ENCODE measurements at places on chromosomes 4 and X.

- DNase-seq, result no peak
These were observed 454.9 kb downstream of the PDGFC start for GRCh38 chr4:156516698-156517097.

DNA sequence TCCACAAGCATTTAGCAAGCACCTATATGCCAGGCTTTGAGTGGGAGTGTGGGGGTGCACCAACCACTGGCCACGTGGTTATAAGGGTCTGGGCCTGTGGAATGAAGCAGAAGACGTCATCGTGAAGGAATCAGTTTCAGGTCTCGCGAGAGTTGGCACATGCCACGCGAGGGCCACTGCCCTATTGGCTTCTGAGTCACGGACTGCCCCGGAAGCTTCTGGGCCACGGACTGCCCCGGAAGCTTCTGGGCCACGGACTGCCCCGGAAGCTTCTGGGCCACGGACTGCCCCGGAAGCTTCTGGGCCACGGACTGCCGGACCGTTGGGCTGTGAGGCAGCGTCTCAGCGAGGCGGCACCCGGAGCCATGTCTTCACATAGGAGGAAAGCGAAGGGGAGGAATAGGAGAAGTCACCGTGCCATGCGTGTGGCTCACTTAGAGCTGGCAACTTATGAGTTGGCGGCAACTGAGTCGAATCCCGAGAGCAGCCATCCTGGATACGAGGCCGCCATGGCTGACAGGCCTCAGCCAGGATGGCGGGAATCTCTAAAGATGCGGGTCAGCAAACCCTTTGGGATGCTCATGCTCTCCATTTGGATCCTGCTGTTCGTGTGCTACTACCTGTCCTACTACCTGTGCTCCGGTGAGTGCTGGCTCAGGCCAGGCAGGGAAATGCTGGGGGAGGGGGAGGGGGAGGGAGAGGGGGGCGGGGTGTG lies at the start of gene FMR1NB:
Gene FMR1NB, plus strand, starts transcription at position 300 of the 715 bp plus-strand sequence. Its CDS starts 66 bp downstream, at position 366.
- DNase-seq, result no peak

- no peak for DNase-seq
These were observed 479 bp downstream of the BRCC3 start for GRCh38 chrX:155071694-155072280.

DNA sequence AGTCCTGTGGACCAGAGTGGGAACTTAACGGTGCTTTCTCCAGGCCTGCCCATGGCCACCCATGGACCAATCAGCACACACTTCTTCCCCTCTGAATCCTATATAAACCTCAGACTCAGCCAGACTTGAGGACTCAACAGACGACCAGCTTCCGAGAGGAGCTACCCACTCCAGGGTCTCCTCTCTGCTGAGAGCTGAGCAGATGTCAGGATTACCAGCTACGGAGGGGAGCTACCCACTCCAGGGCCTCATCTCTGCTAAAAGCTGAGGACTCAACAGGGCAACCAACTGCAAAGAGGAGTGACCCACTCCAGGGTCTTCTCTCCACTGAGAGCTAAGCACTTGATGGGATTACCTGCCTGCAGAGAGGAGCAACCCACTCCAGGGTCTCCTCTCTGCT lies 80.0 kb upstream of the DDX60 start:
- no peak for DNase-seq

DNA sequence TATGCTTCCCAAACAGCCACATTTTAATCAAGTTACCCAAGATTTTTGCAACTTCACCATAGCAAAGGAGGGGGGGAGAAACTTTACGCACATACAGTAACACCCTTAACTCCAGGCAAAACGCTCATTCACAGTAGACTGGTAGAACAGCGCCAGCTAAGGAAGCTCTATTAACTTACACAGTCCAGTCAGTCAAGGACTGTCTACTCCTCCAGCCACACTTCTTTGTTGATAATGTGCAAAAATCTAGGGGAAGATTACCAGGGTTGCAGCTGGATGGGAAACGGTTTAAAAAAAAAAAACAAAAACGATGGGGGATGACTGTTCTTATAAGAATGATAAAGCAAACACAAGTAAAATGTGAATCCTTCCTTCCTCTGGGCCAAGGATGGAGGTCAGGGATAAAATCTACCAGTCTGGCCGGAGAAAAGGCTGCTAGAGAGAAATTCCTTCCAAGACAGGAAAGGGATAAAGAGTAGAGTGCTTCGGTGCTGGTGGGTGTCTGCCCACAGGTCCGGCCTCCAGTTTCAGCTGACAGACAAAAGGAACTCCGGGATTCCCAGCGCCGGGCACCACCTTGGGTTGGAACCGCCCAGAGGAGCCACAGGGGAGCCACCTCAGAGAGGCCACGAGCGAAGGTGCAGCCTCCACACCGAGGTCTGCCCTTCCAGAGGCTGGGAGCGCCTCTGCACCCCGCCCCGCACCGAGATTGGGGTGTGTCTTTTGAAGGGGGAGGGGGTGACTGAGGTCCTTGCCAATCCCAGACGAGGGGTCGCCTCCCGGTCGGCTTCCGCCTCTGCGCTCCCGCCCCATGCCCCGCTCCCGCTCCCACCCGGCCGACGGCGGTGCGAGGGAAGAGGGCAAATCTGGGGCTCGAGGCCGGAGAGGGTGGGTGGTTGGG lies 811 bp downstream of the ANKRD50 start:
- peak; percentile 82 for DNase-seq

GRCh38 chr4:144862210-144862609 lies 216.3 kb downstream of the HHIP start:
- DNase-seq, result no peak

- DNase-seq, result no peak
These were observed 49.0 kb downstream of the NIPAL1 start for GRCh38 chr4:48065587-48066052.

DNA sequence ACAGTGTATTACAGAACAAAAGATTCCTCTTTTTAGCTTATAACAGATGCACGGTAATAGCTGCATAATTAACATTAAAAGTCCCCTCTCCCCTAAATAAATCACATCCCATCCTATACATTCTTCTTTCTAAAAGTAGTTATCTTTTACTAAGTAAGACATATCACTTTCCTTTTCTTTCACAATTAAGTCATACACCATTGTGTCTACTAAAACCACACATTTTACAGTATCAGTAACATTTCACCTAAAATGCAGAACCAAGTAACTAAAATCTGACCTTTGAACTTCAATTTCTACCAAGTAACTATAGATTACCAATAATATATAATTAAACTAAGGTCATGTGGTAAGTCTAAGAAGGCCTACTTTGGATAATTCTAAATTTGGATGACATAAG lies 14.2 kb downstream of the DHX15 start:
- DNase-seq, result no peak

GRCh38 chrX:96568071-96568470 lies 116.6 kb upstream of the DIAPH2 start:
- DNase-seq, result no peak

GRCh38 chr4:70505151-70505748 lies 13.1 kb upstream of the AMTN start:
- peak; percentile 76 for DNase-seq

DNA sequence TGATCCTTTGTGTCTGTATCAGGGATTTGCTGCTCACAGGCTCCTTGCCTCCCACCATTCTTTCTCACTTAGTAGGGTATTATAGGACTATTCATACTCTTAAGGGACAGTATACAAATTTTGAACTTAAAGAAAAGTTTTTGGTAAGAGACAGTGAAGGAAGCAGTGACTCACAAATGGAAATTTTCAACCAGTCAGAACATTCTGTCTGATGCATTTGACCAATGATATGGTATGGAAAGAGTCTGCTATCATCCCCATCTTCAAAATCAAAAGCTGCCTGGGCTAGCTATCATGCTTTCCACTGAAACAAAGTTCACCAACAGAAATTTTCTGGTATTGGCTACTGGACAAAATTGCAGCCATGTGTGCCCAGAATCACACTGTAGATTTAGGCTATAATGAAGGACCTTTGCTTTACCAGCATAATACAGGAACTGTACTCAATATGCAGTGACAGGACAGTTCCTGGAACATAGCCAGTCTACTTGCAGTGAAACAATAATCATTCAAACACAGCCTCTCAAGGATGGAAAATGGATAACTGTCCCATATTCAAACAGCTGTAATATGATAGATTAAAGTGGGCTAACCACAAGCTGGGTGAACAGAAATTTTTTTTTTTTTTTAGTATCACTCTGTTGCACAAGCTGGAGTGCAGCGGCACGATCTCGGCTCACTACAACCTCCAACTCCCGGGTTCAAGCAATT lies 109.0 kb upstream of the ACSL4 start:
- DNase-seq, result no peak

DNA sequence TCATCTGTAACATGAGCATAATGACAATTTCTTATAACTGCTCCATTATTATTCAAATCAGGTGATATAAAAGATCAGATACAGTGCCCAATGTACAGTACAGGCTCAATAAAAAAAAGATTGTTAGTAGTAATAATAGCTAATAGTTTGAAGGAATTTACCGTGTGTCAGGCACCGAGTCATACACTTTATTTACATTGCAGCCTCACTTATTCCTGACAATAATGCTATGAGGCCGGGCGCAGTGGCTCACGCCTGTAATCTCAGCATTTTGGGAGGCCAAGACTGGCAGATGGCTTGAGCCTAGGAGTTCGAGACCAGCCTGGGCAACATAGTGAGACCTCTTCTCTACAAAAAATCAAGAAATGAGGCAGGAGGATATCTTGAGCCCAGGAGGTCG lies 10.1 kb upstream of the MAP7D3 start:
- DNase-seq, result no peak

- no peak for DNase-seq
These were observed 209.5 kb upstream of the S100G start for GRCh38 chrX:16440446-16440845.

- DNase-seq, result peak; percentile 78
These were observed 25.3 kb downstream of the HOPX start for GRCh38 chr4:56655627-56656345.

All from aorta (tissue), 5 donors.